ENCODE measurements at places on chromosomes 3 and 15.

GRCh38 chr15:67087507-67088172, 22.2 kb downstream of the SMAD3 start:
- DNase-seq, result no peak
- H3K4me3 ChIP-seq, result no peak overlapping the region

DNA sequence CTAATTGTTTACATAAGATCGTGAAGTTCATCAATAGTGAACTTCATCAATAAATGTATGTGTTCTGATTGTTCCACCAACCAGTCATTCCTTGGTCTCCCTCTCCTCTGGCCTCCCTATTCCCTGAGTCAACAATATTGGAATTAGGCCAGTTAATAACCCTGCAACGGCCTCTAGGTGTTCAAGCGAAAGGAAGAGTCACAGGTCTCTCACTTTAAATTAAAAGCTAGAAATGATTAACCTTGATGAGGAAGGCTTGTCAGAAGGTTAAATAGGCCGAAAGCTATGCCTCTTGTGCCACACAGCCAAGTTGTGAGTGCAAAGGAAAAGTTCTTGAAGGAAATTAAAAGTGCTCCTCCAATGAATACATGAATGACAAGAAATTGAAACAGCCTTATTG, 89.4 kb upstream of the ACKR4 start:
- no peak overlapping the region for H3K4me3 ChIP-seq
- no peaks in the 10 kb centered on the region for H3K27me3 ChIP-seq
- no peaks in the 10 kb centered on the region for H3K4me1 ChIP-seq
- DNase-seq, result no peak
- peaks cover 20% of the 10 kb centered on the region for H3K36me3 ChIP-seq
- no peak overlapping the region for H3K27ac ChIP-seq

GRCh38 chr3:194879126-194879877, 193.6 kb downstream of the FAM43A start:
- no peaks in the 10 kb centered on the region for H3K36me3 ChIP-seq
- H3K4me3 ChIP-seq, result no peak overlapping the region
- H3K27ac ChIP-seq, result peak overlapping the region; percentile 35
- DNase-seq, result no peak
- no peaks in the 10 kb centered on the region for H3K27me3 ChIP-seq

DNA sequence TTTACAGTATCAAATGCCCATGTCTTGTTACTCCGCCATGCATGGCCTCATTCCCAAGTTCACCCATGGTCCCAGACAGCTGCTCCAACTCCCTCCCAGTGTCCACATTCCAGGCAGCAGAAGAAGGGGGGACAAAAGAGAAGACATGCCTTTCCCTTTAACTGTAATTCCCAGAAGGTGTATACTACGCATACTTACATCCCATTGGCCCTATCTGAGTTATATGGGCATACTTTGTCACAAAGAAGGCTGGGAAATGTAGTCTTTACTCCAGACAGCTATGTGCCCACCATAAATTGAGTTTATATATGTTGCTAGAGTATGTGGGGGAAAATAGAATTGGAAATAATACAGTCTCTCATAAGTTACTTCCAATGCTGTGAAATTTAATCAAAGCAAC, 70.5 kb downstream of the ERC2 start:
- H3K27me3 ChIP-seq, result no peaks in the 10 kb centered on the region
- H3K36me3 ChIP-seq, result no peaks in the 10 kb centered on the region
- H3K27ac ChIP-seq, result no peak overlapping the region
- no peak overlapping the region for H3K4me3 ChIP-seq
- H3K4me1 ChIP-seq, result no peaks in the 10 kb centered on the region

GRCh38 chr15:77352887-77353286, 67.0 kb downstream of the PEAK1 start:
- H3K27ac ChIP-seq, result no peak overlapping the region
- no peaks in the 10 kb centered on the region for H3K27me3 ChIP-seq
- H3K4me1 ChIP-seq, result peaks cover 4% of the 10 kb centered on the region
- H3K4me3 ChIP-seq, result no peak overlapping the region
- H3K36me3 ChIP-seq, result no peaks in the 10 kb centered on the region

DNA sequence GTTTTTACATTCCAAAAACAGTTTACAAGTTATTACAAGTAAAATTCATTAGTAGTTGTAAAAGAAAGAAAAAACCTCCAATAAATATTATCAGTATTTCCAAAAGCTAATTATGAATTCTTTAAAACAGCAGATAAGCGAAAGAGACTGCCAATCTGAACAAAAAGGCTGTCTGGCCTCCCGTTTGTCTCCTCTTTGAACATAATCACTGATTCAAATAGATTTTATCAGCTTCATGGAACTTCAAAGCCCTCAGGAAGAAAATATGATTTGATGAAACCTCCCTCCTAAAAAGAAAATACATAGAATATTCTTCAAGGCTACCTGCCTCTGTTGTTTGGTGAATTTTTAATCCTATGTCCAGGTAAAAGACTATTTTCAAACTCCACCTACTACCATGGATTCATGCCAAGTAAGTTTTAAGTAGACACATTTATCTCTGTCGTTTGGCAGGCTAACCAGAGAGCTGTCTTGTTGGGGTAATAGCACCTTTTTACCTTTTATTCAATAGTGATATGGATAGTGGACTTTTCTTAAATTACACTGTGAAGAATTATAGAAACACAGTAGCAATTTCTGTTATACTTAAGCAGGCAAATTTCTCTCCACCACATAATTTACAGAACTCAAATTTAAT, 35.0 kb downstream of the SATB1 start:
- H3K36me3 ChIP-seq, result no peaks in the 10 kb centered on the region
- H3K27me3 ChIP-seq, result no peaks in the 10 kb centered on the region
- DNase-seq, result no peak
- H3K4me3 ChIP-seq, result no peak overlapping the region

DNA sequence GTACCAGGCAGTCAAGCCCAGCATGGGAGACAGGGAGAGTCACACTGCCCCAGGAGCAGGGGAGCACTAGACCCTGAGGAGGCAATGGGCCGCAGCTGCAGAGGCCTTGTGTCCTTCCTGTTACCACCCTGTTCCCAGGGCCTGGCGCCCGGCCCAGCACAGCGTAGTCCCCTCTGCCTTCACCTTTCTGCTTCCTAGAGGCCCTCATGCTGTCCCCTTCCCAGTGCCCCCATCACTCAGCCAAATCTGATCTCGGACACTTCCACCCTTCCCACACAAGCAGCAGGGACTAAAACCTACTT, 6.9 kb upstream of the TBC1D2B start:
- H3K4me3 ChIP-seq, result no peak overlapping the region
- no peaks in the 10 kb centered on the region for H3K4me1 ChIP-seq
- DNase-seq, result no peak
- no peaks in the 10 kb centered on the region for H3K36me3 ChIP-seq
- no peaks in the 10 kb centered on the region for H3K27me3 ChIP-seq
- no peak overlapping the region for H3K27ac ChIP-seq

DNA sequence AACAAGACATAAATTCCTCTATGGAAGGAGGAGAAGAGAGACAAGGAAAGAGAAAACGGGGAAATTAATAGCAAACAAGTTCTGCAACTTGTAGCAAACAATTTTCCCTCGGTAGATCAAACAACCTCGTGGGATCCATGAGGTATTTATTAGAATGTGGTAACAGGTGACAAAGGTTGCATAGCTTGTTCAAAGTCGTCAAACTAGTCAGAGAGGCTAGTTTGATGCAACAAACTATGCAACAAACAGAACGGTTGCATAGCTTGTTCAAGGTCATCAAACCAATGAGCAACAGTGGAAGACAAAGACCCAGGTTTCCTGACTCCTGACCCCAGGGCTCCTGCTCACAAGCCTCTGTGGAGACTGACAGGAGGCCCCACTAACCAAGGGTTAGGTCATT, 20.7 kb downstream of the MB21D2 start:
- H3K36me3 ChIP-seq, result no peaks in the 10 kb centered on the region
- no peak for DNase-seq
- H3K4me3 ChIP-seq, result no peak overlapping the region
- no peaks in the 10 kb centered on the region for H3K27me3 ChIP-seq
- no peaks in the 10 kb centered on the region for H3K4me1 ChIP-seq
- no peak overlapping the region for H3K27ac ChIP-seq

GRCh38 chr3:9229325-9229724, 20.1 kb downstream of the SRGAP3 start:
- H3K27me3 ChIP-seq, result no peaks in the 10 kb centered on the region
- H3K4me3 ChIP-seq, result no peak overlapping the region
- DNase-seq, result no peak
- H3K27ac ChIP-seq, result no peak overlapping the region
- no peaks in the 10 kb centered on the region for H3K4me1 ChIP-seq

GRCh38 chr15:48774484-48774883, 36.4 kb downstream of the CEP152 start:
- DNase-seq, result no peak
- no peaks in the 10 kb centered on the region for H3K27me3 ChIP-seq
- no peaks in the 10 kb centered on the region for H3K36me3 ChIP-seq
- no peak overlapping the region for H3K4me3 ChIP-seq
- H3K27ac ChIP-seq, result no peak overlapping the region
- H3K4me1 ChIP-seq, result no peaks in the 10 kb centered on the region

GRCh38 chr3:156233876-156234275, 113.5 kb downstream of the KCNAB1 start:
- no peaks in the 10 kb centered on the region for H3K36me3 ChIP-seq
- H3K27me3 ChIP-seq, result no peaks in the 10 kb centered on the region
- H3K27ac ChIP-seq, result no peak overlapping the region
- no peak for DNase-seq
- H3K4me1 ChIP-seq, result no peaks in the 10 kb centered on the region

All from tibial nerve (tissue), 4 donors.